ENCODE measurements at places on chromosomes 16 and 17.

DNA sequence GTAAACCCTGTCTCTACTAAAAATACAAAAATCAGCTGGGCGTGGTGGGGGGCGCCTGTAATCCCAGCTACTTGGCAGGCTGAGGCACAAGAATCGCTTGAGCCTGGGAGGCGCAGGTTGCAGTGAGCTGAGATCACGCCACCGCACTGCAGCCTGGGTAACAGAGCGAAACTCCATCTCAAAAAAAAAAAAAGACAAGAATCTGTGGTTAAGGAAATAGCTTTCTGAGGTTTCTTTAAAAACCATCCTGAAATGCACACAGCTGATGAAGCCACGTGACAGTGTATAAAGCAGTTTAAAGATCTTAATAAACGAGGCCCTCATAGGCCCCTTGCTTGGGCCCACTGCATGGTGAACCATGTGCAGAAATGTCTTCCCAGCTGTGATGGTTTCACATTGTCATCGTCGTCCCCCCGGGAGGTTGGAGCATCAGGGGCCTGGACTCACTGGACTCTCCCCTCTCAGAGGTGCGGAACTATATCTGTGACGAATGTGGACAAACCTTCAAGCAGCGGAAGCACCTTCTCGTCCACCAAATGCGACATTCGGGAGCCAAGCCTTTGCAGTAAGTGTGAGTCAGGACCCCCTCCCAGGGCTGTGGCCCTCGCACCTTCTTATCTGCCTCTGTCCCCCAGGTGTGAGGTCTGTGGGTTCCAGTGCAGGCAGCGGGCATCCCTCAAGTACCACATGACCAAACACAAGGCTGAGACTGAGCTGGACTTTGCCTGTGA, 16.2 kb downstream of the ZNF276 start:
- no peak for DNase-seq

- no peak for DNase-seq
Observed at GRCh38 chr16:85304337-85304736, 192.1 kb upstream of the CIBAR2 start.

DNA sequence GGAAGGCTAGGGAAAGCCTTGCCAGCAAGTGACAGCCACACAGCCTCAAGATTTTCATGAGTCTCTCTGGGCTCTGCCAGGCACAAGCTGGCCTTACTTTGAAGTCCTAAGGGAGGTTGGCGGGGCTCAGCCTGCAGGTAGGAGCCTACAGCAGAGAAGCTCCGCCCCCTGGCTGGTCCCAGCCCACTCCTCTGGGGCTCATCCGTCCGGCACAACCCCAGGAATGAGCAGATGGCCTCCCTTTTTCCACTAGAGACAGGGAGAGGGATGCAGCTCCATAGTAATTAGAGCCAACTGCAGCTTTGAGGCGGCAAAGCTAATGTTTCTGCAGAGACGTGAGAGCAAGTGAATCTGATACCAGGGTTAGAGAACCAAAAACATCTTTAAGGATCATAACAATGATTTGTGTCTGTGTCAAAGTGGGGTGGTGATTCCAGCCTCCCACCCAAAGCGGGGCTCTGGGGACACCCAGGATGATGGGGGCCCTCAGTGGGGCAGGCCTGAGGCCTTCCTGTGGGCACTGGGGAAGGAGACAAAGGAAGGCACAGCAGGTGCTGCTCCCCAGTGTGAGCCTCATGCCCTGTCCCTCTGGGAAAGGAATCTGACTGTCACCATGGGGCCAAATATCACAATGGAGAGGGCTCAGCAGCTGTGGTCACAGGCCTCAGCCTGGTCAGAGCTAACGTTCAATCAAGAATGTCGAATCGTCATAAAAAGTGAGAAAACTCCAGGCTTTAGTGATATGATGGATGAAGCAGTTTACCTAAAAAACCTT, 61.5 kb downstream of the RBFOX3 start:
- no peak for DNase-seq

DNA sequence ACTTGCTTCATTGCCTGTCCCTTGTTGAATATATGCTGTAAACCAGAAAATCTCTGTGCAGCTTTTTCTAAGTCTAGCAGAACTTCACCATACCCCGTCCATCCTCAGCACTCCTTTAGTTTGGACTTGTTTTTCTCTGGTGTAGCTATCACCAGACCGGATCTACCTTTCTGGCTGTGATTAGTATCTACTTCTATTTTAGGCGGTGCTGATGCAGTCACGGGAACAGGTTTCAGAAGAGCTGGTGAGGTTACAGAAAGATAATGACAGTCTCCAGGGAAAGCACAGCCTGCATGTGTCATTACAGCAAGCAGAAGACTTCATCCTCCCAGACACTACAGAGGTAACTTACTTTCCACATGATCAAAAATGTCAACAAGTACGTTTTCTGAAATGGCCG, 46.4 kb downstream of the NUP88 start:
- DNase-seq, result no peak

GRCh38 chr16:87949071-87949744, 2.0 kb upstream of the BANP start:
- no peak for DNase-seq
